Activated CD4-positive, CD25-positive, alpha-beta regulatory T cell treated with anti-CD3 and anti-CD28 coated beads, Interleukin-2, amount 50 U/mL, for 24 hours (primary cell): ENCODE measurements at places on chromosomes 1 and 21.

DNA sequence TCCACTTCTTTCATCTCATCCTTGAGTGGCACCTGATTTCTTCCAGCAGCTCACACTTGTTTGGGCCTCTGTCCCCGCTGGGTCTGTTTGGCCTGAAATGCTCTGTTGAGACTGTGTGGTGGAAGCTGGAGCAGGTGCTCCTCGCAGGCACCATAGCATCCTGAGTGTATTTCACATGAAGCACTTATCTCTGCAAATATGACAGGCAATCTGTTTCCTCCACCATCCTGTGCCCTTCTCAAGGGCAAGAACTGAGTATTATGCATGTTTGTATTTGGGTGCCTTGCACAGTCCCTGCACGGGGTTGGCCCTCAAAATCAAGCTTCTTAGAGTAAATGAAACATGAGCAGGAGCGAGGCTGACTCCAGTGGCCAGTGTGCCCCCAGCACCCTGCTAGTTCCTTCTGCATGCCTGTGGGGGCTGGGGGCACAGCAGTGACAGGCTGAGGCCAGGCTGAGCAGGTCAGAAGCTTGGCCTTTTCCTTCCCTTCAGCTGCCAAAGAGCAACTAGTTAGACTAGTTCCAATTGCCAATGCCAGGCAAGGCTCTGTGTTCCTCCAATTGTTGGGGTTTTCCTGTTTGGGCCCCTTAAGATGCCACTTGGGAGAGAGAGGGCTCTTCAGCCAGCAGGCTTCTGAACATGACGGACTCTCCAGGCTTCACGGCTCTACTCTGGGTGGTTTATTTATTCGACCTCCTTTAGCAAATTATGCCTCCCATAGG lies 129.6 kb upstream of the ATP1A1 start:
- ATAC-seq: no peak

GRCh38 chr1:24897263-24898151 lies 32.6 kb downstream of the RUNX3 start:
- ATAC-seq: peak; percentile 5

- ATAC-seq: peak; percentile 56
Observed at GRCh38 chr1:247373721-247374141, 42.1 kb upstream of the ZNF496 start.

- no peak for ATAC-seq
Observed at GRCh38 chr1:14120895-14121294, 420.9 kb downstream of the PRDM2 start.

DNA sequence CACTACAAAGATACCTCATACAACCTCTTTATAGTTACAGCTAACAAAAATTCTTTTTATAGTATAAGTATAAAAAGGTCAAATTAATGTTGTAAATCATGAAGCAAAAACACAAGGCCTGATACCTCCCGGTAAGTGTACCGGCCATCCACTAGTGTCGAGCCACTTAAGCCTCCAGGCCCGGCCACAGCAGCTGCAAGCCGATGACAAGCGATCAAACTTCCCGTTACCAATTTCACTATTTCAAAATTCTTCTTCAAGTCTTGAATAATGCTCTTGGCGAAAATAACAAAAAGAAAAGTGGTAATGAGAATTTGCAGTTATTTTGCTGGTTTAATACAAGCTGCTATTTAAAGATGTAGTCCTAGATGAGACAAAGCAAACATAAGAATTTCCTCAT lies 67.6 kb downstream of the USP24 start:
- ATAC-seq: no peak

DNA sequence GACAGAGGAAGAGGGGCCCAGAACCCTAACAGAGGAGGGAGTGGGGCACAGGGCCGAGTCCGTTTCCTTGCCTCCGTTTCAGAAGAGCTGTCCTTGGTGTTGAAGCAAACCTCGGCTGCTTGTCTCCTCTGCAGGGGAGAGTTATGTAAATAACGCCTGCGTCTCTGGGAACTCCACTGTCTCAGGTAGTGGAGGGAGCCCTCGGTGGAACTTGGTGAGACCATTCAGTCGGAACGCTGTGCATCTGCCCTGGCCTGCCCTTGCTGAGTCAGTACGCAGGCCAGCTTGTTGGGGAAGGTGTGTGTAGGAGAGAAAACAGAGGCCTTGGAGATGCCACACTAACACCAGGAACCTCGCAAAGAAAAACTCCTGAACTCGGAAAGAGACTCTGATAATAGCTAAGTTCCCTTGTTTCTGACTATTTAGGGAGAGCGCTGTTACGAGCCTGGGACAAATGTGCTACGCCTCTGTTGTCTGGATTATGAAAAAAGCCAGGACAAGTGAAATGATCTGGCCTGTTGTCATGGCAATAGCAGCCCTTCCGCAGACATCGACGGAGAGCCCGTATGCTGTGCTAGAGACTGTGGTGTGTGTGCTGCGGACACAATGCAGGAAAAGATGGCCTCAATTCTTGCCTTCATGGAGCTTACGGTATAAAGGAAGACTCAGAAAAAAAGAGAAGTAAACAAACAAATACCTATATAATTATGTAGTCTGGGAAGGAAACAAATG lies 94.6 kb upstream of the AKT3 start:
- no peak for ATAC-seq

DNA sequence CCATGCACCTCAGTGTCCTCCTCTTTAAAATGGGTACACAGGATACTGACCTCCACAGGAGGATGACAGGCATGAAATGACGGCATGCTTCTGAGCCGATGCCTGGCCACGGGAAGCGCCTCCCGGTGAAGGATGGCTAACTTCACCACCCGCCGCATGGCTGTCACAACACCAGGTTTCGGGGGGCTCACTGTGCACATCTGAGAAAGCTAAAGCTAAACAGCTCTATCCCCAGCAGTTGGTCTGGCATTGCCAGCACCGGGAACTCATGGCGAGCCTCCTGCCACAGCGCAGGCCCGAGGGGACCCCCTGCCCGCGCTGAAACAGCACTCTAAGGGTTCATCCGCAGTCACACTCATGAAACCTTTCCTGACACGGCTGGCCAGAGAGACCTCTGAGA lies 16.0 kb downstream of the NPHP4 start:
- ATAC-seq: no peak

DNA sequence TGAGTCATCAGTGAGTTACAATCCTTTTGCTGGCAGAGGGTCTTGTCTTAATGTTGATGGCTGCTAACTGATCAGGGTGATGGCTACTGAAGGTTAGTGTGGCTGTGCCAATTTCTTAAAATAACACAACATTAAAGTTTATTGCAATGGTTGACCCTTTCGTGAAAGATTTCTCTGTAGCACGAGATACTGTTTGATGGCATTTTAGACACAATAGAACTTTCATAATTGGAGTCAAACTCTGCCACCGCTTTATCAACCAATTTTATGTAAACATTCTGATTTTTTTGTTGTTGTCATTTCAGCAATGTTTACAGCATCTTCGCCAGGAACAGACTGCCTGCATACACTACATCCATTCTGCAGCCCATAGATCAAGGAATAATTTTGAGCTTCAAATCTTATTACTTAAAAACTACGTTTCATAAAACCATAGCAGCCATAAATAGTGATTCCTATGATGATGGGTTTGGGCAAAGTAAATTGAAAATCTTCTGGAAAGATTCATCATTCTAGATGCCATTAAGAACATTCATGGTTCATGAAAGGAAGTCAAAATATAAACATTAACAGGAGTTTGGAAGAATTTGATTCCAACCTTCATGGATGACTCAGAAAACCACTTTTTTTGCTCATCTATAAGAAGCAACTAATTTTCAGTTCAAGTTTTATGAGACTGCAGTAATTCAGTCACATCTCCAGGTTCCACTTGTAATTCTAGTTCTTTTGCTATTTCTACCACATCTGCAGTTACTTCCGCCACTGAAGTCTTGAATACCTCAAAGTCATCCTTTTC lies 85.9 kb downstream of the TYW3 start:
- no peak for ATAC-seq

DNA sequence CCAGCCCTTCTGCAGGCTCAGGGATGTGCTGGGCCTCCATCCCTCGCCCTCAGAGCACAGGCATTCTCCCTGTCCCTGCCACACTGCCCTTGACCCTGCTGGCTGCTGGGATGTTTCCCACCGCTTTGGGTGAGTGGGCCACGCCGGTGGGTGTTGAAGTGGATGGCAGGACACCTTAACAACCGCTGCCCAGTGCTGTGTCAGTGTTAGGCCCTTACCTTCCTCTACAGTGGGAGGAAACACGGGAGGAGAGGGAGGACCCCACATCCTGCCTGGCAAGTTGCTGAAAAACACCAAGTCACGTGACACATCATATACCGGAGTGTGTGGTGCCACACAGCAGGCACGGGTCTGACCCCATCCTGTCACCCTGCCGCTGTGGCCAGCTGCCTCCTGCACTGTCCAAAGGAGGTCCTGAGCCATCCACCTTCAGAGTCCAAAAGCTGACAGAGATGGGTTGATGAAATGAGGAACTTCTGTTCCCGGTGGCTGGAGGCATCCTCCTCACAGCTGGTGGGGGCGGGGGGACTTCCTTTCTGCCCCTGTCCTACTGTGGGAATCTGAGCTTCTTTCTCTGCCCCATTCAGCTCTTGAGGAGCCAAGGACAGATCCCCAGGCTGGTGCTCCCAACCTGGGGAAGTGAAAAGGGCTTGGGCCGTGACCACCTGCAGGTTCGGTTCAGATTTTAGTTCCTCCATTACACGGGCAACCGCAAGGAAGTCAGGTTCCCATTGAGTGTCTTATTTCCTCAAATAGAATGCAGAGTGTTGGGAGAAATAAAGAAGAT lies 3.2 kb upstream of the THEMIS2 start:
- peak; percentile 65 for ATAC-seq
